ENCODE measurements at places on chromosomes 7 and 10. TPM values are rescaled to one million over a fixed set of nuclear protein-coding genes. Genes with fewer than 3 reads are reported as not detected.
A peak's percentile ranks its signal among the peaks of the same experiment; 100 is the strongest.

GRCh38 chr7:24668927-24669635 lies 88.2 kb downstream of the GSDME start:
- no peaks in the 10 kb centered on the region for H3K36me3 ChIP-seq
- H3K27me3 ChIP-seq = no peaks in the 10 kb centered on the region
- no peak overlapping the region for H3K4me3 ChIP-seq
- no peak for DNase-seq
- H3K4me1 ChIP-seq = no peaks in the 10 kb centered on the region

- peak overlapping the region; percentile 94 for H3K27ac ChIP-seq
- DNase-seq = peak; percentile 98
- H3K36me3 ChIP-seq = no peaks in the 10 kb centered on the region
Measured at GRCh38 chr10:34954142-34954541, 136.0 kb downstream of the CUL2 start.

The PCBD1 gene
- 93.3 TPM for total RNA-seq

The TLL2 gene
- total RNA-seq = 0.13 TPM

The SPDYE9 gene
- not detected for total RNA-seq

DNA sequence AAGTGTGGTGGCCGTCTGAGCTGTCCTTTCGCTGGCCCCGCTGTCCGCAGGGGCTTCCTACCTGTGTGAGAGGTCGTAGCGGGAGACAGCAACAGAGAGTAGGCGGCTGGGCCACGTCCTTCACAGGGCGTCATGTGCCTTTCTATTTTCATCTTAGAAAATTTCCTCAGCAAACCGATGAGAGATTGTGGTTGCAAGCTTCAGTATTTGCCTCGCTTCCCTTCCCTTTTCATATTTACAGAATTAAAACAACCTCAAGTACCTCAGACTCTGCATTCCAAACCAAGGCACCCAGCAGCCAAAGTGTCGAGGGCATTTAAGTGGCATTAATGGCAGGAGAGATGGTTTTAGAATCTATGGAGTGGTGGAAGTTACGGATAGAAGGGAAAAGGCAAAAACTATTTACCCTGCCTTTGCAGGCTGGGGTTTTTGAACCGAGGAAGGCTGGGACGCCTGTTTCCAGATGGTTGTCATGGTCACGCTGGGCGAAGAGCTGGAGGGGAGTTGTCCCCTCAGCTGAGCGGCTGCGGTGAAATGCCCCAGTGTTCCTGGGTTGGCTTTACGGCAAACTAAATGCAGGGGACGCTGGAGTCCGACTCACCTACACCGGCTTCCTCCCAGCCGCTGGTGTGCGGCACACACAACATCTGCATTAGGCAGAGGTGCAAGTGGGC lies 41.9 kb downstream of the WIPI2 start:
- H3K27ac ChIP-seq = peak overlapping the region; percentile 56
- H3K4me3 ChIP-seq = no peak overlapping the region
- H3K4me1 ChIP-seq = peaks cover 9% of the 10 kb centered on the region
- peak; percentile 65 for DNase-seq

- DNase-seq = no peak
- H3K4me3 ChIP-seq = no peak overlapping the region
- no peaks in the 10 kb centered on the region for H3K27me3 ChIP-seq
- peaks cover 3% of the 10 kb centered on the region for H3K4me1 ChIP-seq
- H3K27ac ChIP-seq = no peak overlapping the region
- no peaks in the 10 kb centered on the region for H3K36me3 ChIP-seq
Measured at GRCh38 chr10:4651404-4652037, 174.5 kb upstream of the AKR1E2 start.

The DNAJB6 gene
- 92.0 TPM for total RNA-seq

- DNase-seq = no peak
- H3K27me3 ChIP-seq = no peaks in the 10 kb centered on the region
Measured at GRCh38 chr10:63260860-63261251, 127.7 kb downstream of the NRBF2 start.

DNA sequence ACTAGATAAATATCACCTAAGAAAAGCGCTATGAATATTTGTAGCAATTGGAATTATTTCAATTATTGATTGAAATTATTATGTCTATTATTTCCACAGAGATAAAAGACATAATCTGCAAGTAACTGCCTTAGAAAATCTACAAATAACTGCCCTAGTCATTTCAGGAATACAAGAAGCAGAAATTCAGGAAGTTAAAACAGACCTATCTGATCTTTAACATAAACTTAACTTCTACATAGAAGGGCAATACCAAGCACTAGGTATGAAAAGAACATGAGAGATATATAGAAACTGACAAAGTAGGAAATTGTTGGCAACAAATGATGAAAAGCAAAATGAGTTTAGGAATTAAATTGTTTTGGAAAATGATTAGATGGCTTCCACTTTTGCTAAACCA lies 31.8 kb upstream of the AKR1B10 start:
- no peaks in the 10 kb centered on the region for H3K36me3 ChIP-seq
- DNase-seq = no peak
- H3K4me1 ChIP-seq = no peaks in the 10 kb centered on the region
- H3K27ac ChIP-seq = no peak overlapping the region
- no peak overlapping the region for H3K4me3 ChIP-seq

The TACC2 gene
- total RNA-seq = 121 TPM

DNA sequence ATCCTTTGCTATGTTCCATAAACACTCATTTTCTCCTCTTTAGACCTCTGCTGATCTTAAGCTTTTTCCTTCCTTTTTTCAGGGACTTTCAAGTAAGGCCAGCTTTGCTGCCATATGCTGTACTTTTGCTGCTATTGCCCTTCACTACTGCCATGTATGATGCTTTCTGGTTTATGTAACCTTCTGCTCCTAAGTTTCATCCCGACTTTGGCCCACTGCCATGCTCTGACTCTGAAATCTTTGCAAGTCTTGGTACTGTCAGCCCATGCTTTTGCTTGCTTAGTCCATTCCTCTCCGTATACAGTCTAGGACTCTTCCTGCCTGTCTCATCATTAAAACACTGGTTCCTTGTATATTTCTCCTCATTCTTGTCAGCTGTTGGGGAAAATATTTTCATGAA lies 152.4 kb downstream of the RNF133 start:
- no peak for DNase-seq
- H3K4me3 ChIP-seq = no peak overlapping the region
- no peaks in the 10 kb centered on the region for H3K27me3 ChIP-seq
- H3K27ac ChIP-seq = no peak overlapping the region
- H3K4me1 ChIP-seq = no peaks in the 10 kb centered on the region
- H3K36me3 ChIP-seq = no peaks in the 10 kb centered on the region

GRCh38 chr7:332646-333392 lies 42.8 kb downstream of the FOXL3 start:
- peak; percentile 76 for DNase-seq
- H3K4me3 ChIP-seq = no peak overlapping the region
- no peaks in the 10 kb centered on the region for H3K27me3 ChIP-seq
- H3K27ac ChIP-seq = peak overlapping the region; percentile 12

GRCh38 chr7:29771081-29771816 lies 35.1 kb upstream of the WIPF3 start:
- no peak overlapping the region for H3K27ac ChIP-seq
- H3K27me3 ChIP-seq = no peaks in the 10 kb centered on the region
- no peak for DNase-seq
- no peak overlapping the region for H3K4me3 ChIP-seq
- H3K36me3 ChIP-seq = no peaks in the 10 kb centered on the region

The CUBN gene
- 19.9 TPM for total RNA-seq

DNA sequence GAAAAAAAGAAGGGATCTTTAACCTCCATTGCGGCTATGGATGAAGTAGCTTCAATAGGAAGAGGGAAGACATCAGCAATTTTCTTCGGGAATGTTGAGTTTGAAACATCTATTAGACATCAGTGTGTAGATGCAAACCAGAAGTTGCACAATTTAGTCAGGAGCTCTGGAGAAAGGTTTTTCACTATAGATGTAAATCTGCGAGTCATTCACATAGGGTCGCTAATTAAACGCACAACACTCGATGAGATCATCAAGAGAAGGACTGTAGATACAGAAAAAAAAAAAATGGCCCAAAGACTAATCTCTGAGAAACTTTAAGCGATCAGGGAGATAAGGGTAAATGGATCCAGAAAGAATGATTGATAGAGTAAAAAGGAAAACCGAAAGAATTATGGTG lies 61.7 kb upstream of the TES start:
- H3K27me3 ChIP-seq = no peaks in the 10 kb centered on the region
- no peak overlapping the region for H3K27ac ChIP-seq
- no peaks in the 10 kb centered on the region for H3K36me3 ChIP-seq
- H3K4me3 ChIP-seq = no peak overlapping the region

DNA sequence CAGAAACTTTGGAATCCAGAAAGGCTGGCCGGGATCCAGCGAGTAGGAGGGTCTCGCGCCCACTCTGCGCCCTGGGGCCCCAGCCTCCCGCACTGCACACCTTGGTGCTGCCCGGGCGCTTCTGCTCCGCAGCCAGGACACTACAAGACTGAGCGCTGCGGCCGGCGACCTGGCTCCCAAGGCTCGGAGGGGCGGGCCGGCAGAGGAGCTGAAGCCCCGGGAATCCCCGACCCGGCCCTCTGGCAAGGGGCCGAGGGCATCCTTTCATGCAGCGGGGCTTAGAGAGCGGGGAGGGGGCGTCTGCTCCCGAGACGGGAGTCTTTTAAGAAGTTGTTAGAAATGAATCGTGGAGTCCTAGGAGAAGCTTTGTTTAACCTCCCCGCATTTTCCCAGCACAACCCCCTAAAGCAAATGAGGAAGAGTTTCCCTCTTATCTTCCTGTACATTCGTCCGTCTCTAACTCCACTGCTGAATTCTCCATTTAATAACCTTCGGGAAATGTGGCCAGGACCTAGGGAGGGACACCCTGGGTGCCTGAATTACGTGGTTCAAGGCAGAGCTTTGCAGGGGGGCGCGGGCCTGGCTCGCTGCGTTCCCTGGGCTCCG lies 1.1 kb downstream of the VWC2 start:
- no peaks in the 10 kb centered on the region for H3K36me3 ChIP-seq
- peak; percentile 16 for DNase-seq
- no peak overlapping the region for H3K27ac ChIP-seq
- H3K27me3 ChIP-seq = no peaks in the 10 kb centered on the region
- H3K4me1 ChIP-seq = peaks cover 31% of the 10 kb centered on the region

DNA sequence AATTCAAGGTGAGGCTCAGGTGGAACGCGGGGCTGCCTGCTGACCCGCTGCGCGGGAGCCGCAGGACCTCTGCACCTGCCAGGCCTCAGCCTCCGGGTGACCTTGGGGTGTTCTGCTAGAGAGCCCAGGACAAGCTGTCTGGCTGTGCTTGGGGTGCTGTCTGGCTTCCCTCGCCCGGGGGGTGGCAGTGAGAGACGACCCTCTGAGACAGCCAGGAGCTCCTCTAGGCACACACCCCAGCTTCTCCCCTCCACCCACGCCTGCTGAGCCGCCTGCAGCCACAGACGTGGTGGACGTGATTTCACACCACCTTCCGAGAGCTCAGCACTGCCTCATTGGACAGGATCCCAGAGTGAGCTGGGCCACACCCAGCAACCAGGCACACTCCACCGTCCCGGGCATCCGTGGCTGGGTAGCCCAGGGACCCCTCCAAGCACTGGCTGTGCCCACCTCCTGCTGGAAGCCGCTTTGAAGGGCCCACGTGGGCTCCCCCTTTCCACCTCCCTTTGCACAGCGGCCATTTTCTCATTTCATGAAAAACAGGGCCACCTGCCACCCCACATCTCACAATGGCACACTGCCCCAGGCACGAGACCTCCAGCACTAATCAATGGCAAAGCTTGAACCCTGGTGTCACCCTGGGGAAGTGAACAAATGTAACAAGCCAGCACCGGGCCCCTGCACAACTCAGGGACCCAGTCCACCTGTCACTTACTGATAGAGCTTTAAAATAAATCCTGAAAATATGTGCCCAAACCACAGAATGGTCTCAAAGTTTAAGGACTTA lies 35.0 kb downstream of the ZFAND2A start:
- no peak overlapping the region for H3K4me3 ChIP-seq
- H3K27me3 ChIP-seq = no peaks in the 10 kb centered on the region
- peaks cover 44% of the 10 kb centered on the region for H3K4me1 ChIP-seq
- no peak for DNase-seq
- H3K36me3 ChIP-seq = no peaks in the 10 kb centered on the region
- H3K27ac ChIP-seq = no peak overlapping the region

The AKR1C1 gene
- total RNA-seq = 122 TPM

DNA sequence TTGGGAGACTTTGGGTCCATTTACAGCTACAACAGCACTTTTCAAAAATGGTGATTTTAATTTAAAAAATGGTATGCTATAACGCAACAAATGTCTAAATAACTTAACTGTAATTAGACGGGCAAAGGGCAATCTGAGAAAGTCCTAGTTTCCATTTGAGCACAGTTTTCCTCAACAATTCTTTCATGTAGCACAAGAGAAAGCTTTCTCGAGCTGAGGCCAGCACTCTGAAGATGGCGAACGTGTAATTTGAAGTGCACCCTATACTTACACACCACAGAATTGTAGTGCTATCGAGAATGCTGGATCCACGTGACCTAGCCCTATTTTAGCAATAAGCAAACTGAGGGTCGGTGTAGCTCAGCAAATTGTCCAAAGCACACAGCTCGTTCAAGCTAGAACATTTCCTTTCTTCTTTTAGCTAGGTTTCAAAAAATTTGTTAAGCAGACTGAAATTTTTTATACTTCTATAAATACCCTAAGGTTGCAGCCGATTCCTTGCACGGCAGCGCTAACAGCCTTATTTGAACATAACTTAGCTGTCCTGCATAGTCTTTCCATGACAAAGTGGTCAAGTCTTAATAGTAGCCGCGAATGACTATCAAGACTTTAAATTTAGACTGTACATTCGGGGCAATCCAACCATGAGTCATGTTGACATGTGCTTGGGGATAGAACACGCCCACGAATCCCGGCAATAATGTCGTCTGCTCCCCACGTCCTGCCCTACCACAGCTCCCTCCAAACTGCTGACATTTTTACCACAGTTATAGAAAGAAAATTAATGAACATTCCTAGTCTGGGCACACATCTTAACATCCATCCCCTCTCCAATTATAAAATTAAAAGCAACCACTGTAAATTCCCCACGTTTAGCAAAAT lies 10.0 kb downstream of the KLF6 start:
- peak overlapping the region; percentile 100 for H3K27ac ChIP-seq
- H3K4me1 ChIP-seq = peaks cover 40% of the 10 kb centered on the region
- peaks cover 37% of the 10 kb centered on the region for H3K36me3 ChIP-seq
- H3K4me3 ChIP-seq = no peak overlapping the region
- no peaks in the 10 kb centered on the region for H3K27me3 ChIP-seq
- DNase-seq = no peak

GRCh38 chr7:40808378-40808942 lies 673.7 kb downstream of the SUGCT start:
- DNase-seq = no peak
- no peak overlapping the region for H3K27ac ChIP-seq
- H3K36me3 ChIP-seq = no peaks in the 10 kb centered on the region
- no peak overlapping the region for H3K4me3 ChIP-seq
- H3K27me3 ChIP-seq = no peaks in the 10 kb centered on the region

- no peaks in the 10 kb centered on the region for H3K4me1 ChIP-seq
- DNase-seq = no peak
- H3K27me3 ChIP-seq = no peaks in the 10 kb centered on the region
Measured at GRCh38 chr7:40780460-40780859, 645.7 kb downstream of the SUGCT start.
